ENCODE measurements at places on chromosomes 13 and 19. TPM values are rescaled to one million over a fixed set of nuclear protein-coding genes. Genes with fewer than 3 reads are reported as not detected.

Gene TNFSF9
- total RNA-seq, result 0.95 TPM

Gene CYP4F8
- total RNA-seq, result not detected

Gene ZNF792
- total RNA-seq, result 7.4 TPM

Gene ATP4B
- not detected for total RNA-seq

Gene SHISA7
- total RNA-seq, result not detected

Gene KLF1
- total RNA-seq, result not detected

Gene MIA
- not detected for total RNA-seq

Gene CLEC17A
- total RNA-seq, result 1.3 TPM

Gene KASH5
- total RNA-seq, result not detected

Gene ZFR2
- total RNA-seq, result not detected

Gene ZNF14
- 6.4 TPM for total RNA-seq

Gene ELSPBP1
- not detected for total RNA-seq

Gene COL4A1
- total RNA-seq, result 32.0 TPM

Gene ZNF177
- total RNA-seq, result 1.3 TPM

Gene FXYD1
- total RNA-seq, result not detected

Gene ZNF729
- total RNA-seq, result not detected

Gene FEM1A
- 12.8 TPM for total RNA-seq

Gene NLRP8
- total RNA-seq, result not detected

Gene VSIG10L
- total RNA-seq, result 5.2 TPM

Gene ADGRE1
- not detected for total RNA-seq

Gene EDNRB
- total RNA-seq, result 7.7 TPM

Gene CCDC70
- not detected for total RNA-seq

Gene CLEC4M
- not detected for total RNA-seq

Gene CEACAM4
- total RNA-seq, result not detected

Gene SMAD9
- total RNA-seq, result 10.7 TPM

Gene CCL25
- 286 TPM for total RNA-seq

Gene ZNF418
- 16.5 TPM for total RNA-seq

Gene LILRB5
- 11.6 TPM for total RNA-seq
